Cortex of kidney (tissue), 1 donor: ENCODE measurements at places on chromosomes 4 and X.

GRCh38 chr4:100166297-100167039 lies 23.8 kb downstream of the DDIT4L start:
- DNase-seq = no peak

DNA sequence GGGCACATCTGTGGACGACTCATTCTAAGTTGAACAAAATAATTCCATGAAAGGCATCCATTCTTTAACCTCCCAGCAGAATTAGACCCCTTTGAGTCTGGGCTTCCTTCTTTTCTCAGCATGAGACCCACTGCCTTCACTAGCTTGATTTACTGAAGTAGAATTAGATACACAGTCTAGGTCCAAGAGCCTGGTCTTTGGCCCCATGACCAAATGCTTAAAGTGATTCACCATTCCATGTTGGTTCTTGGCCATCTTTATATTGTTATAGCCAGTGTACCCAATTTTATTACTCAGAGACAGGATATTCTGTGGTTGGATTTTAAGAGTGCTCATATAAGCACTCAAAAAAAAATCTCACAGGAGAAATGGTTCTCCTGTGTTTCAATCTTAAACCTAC lies 155.3 kb upstream of the GPC4 start:
- DNase-seq = no peak

- no peak for DNase-seq
Measured at GRCh38 chr4:23889814-23890341, at the start of gene PPARGC1A. TSS of gene PPARGC1A (minus strand) at chr4:23890047. CDS start at chr4:23889957, 90 bp downstream.

GRCh38 chr4:170672381-170672965 lies 582.7 kb upstream of the AADAT start:
- DNase-seq = no peak

- no peak for DNase-seq
Measured at GRCh38 chr4:39427520-39428114, 20.9 kb downstream of the KLB start.

GRCh38 chr4:144801731-144802130 lies 155.8 kb downstream of the HHIP start:
- DNase-seq = no peak

GRCh38 chr4:151935411-151935810 lies 174.6 kb upstream of the GATB start:
- DNase-seq = no peak

- DNase-seq = no peak
Measured at GRCh38 chr4:136573460-136573859, 958.8 kb downstream of the PCDH18 start.

DNA sequence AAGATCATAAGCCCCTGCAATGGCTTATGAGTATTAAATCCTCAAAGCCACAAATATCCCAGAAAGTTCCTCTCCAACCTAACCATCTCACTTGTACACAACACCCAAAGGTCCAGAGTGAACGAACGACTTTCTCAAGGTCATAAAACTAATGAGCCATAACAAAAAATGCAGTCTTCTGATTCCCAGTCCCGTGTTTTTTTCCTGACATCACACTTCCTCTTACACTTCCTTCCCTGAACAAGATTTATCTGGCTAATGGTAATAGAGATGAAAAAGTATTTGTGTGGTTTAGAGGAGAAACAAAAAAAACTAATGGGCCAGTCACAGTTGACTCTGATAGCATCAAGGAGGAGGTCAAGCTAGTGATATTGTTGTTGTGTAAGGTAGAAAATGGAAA lies 99.5 kb upstream of the KLHL13 start:
- DNase-seq = no peak

- DNase-seq = no peak
Measured at GRCh38 chrX:106300239-106300638, 132.1 kb downstream of the PWWP3B start.

DNA sequence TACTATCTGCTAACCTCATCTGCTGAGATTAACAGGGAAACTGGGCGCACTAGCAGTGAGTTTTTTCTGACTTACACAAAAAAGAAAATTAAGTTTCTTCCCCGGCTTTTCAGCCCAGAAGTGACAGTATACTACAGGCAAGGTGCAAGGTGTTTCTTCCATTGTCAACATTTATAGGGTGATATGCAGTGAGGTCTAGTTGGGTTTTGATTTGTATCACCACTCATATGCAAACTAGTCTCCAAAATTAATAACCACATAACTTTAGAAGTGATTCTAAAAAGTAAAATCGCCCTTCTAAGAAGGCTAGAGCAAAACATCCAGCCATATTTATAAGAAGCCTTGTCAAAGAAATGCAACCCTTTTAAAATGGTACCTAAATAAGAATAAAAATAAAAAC lies 640.1 kb downstream of the ARAP2 start:
- no peak for DNase-seq

- no peak for DNase-seq
Measured at GRCh38 chrX:2577844-2578466, 77.2 kb upstream of the DHRSX start.

DNA sequence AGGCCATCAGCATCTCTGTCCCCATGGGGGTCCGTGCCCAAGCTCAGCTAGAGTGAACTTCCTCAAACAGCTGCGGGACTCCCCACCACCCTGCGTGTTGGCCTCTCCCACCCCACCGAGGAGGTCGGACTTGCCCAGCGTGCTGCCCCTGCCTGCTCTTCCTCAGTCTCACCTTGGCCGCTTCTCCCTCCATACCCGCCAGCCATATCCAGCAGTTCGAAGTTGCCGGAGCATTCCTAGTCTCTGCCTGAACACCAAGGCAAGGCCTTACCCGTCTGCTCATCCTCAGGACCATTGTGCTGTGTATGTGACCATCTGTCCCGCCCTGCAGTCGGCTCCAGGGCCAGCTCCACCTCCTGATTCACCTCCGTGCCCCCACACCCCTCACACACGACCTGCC lies 84.5 kb downstream of the WFS1 start:
- no peak for DNase-seq
